ENCODE measurements at places on chromosomes 6 and 20.

GRCh38 chr6:125097186-125097585 lies 56.4 kb upstream of the TPD52L1 start:
- no peak for DNase-seq

DNA sequence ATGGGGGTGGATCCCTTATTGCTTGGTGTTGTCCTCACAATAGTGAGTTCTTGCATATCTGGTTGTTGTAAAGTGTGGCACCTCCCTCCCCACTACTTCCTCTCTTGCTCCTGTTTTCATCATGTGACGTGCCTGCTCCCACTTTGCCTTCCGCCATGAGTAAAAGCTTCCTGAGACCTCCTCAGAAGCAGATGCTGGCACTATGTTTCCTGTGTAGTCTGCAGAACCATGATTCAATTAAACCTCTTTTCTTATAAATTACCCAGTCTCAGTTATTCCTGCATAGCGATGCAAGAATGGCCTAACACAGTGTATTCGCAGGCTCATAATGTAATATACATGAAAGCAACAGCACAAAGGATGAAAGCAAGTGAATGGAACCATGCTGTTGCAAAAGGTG lies 28.4 kb upstream of the ANKRD60 start:
- DNase-seq, result no peak

DNA sequence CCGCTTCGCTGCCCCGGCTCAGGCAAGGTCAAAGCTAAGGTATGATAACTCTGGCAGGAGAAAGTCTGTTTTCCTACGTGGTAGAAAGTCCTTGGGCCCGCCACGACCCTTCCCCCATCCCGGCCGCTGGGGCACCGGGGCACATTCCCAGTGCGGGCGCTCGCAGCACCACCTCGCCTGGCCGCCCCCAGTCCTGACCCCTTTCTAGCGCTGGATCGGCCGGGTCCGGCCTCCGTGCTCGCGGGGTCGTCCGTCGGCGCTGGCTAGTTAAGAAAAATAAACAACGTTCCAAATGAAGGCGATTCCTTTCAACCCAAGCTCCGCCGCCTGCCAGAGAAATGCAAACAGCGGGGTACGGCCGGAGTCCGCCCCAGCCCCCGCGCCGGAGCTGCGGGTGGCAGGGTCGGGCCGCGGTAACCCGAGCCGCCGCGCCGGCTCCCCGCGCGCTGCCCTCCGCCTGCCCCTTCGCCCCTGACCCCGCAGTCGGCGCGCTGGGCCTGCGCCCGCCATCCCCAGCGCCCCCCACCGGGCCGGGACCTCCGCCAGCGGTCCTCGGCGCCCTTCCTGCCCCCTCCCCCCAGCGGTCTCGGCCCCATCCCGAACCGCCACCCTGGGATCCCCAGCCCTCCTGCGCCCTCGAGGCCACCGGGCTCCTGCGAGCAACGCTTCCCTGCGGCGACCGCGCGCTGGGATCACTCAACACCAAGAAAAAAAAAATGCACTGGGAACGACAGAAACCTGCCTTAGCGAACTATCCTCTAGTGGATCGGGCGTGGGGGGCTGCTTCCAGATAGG lies 37.6 kb downstream of the NCR2 start:
- no peak for DNase-seq

GRCh38 chr20:42790111-42790510 lies 399.6 kb downstream of the PTPRT start:
- no peak for DNase-seq

- DNase-seq, result no peak
These were observed 352.9 kb downstream of the ESR1 start for GRCh38 chr6:152160346-152160745.

GRCh38 chr20:21623074-21623780 lies 82.2 kb upstream of the PAX1 start:
- DNase-seq, result no peak

DNA sequence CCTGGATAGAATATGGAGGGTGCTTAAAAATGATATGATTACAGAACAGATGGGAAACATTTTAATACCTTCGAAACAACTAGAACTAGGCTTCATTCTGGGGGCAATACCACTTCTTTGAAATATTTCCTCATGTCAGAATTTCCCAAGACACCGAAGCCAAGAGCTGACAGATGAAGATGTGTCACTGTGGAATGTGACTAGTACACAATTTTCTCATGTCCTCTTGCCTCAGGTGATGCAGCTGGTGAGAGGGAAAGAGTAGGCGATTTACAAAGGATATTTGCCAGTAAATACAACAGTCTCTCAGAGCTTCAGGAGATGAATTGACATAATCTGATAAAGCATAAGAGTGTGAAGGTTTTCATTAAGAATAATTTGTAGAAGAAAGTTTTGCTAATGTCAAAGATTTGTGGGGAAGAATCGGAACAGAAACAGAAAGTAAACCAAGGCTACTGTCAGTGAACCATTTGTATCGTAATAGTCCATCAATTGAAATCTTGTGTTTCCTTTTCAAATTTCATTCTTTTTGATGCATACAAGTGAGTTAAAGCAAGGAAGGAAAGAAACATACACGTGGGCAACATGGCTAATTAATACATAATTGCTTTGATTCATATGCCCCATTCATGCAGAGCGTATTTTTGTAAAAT lies 164.7 kb upstream of the CCN2 start:
- no peak for DNase-seq

- DNase-seq, result no peak
These were observed 508.4 kb upstream of the SULF2 start for GRCh38 chr20:48293671-48294070.

DNA sequence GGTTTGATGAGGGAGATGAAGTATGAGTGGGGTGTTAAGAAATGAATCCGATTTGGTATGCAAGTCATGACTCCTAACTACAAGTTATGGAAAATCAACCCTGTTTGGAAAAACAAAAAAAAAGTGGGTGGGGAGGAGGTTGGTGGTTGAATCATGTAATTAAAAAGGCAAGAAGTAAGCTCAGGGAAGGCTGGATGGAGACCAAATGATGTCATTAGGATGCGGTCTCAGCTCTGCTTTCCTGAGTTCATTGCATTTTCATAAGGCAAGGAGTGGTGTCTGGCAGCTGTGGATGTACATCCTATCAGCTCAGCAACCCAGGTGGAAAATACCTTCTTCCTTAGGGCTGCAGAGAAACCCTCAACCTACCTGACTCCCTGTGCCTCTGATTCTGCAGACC lies 60.4 kb upstream of the AKAP12 start:
- DNase-seq, result no peak

All from NCI-H2081 treated with DMSO at 0.1 percent for 48 hours (cell line).